Adrenal gland (tissue), 19 donors: ENCODE measurements at places on chromosomes 3 and 15. TPM values are rescaled to one million over a fixed set of nuclear protein-coding genes. Genes with fewer than 3 reads are reported as not detected.

RTP1 gene
- total RNA-seq, result not detected

DNA sequence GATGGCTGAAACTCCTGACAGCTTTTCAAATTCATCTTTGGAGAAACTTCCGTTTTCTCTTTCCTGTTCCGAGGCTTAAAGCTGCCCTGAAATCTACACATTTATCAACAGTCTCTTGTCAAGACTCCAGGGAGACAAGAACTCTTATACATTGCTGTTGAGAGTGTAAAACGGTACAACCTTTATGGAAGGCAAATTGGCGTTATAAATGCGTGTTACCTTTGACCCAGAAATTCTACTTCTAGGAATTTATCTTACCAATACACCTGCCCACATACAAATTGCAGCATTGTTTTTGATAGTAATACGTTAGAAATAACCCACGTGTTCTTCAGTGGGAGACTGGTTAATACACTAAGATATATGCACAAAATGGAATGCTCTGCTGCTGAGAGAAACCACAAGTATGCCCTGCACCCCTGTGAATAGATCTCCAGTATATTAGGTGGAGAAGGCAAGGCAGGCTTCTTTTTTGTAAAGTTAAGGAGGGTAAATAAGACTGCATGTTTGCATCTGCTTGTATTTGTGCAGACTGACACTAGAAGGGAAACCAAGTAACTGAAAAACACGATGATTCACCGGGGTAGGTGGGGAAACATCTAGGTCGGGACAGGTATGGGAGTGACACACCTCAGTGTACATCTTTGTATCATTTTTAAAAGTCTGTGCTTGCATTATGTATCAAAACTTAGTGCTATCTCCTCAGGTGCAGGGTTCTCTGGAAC, 97.5 kb downstream of the IGF1R start:
- H3K4me3 ChIP-seq, result no peak overlapping the region
- no peaks in the 10 kb centered on the region for H3K36me3 ChIP-seq
- DNase-seq, result no peak
- peaks cover 14% of the 10 kb centered on the region for H3K4me1 ChIP-seq
- no peak overlapping the region for H3K27ac ChIP-seq
- H3K27me3 ChIP-seq, result no peaks in the 10 kb centered on the region

DNA sequence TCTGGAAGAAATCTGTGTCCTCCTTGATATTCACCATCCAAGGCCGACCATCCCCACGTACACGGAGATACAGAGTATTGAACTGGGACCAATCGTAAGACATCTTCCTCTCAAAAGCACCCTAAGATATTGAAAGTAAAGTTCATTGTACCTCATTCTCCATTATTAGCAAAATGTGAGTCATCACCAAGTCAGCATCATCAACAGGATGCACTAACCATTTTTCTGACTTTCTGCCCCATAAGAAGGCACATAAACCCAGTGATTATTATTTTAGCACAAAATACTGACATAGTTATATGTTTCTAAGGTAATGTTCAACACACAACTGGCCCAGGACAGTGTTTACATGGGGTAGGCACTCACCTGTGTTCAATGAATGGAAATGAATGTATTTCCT, 7.4 kb downstream of the NDUFAF1 start:
- H3K36me3 ChIP-seq, result no peaks in the 10 kb centered on the region
- no peaks in the 10 kb centered on the region for H3K4me1 ChIP-seq
- no peak overlapping the region for H3K27ac ChIP-seq
- DNase-seq, result no peak

GRCh38 chr3:63960048-63960711, 48.0 kb upstream of the SCAANT1 start:
- peak overlapping the region; percentile 40 for H3K4me3 ChIP-seq
- no peaks in the 10 kb centered on the region for H3K4me1 ChIP-seq
- H3K36me3 ChIP-seq, result no peaks in the 10 kb centered on the region
- no peaks in the 10 kb centered on the region for H3K27me3 ChIP-seq
- DNase-seq, result peak; percentile 35
- peak overlapping the region; percentile 9 for H3K27ac ChIP-seq

CACNA2D3 gene
- total RNA-seq, result 0.26 TPM

CDAN1 gene
- total RNA-seq, result 13.0 TPM

ESYT3 gene
- 0.16 TPM for total RNA-seq

GHRL gene
- total RNA-seq, result not detected

KATNBL1 gene
- total RNA-seq, result 18.8 TPM
